ENCODE measurements at places on chromosomes 1 and 21.

DNA sequence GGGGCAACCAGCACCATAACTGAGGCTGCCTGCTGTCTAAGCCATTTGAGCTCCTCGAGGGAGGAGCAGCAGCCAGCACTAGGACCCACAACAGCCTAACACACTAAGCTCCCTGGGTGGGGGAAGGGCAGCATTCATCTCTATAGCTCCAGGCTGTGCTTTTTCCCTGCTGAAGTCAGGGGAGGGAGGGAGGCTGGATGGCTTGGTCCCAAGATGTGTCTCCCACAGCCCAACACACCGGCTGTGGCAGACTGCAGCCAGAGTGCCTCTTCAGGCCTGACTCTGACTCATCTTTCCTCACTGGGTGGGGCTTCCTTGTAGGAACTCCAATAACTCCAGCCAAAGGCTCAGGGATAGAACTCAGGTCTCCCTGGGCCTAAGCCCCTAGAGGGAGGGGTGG, 296.3 kb downstream of the PRDM2 start:
- DNase-seq: no peak

DNA sequence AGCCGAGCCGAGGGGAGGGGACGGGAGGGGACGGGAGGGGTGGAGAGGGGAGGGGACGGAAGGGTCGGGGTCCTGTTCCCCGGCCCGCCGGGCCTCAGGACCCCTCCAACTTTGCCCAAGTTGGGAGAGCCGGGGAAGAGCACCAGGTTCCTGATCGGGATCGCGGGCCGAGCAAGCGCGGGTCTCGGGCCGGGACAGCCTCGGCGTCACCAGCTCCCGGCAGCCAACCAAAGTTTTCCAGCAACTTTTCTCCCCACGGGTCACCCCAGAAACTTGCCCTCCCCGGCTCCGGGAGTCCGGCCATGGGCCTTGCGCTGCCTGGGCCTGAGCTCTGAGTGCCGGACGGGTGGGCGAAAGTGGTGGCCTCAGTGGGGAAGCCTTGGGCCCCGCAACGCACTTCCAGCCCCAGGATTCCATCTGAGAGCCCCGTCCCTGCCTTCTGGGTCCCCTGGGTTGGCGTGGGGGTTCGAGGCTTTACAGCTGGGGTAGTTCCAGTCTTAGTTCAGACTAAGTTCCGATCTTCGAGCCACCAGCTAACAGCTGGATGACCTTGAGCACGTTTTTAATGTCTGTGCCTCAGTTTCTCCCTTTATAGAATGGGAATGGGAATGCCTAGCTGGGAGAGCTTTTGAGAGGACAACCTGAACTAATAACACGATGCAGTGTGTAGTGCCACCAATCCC, 458 bp downstream of the ZC3H12A start:
- no peak for DNase-seq

DNA sequence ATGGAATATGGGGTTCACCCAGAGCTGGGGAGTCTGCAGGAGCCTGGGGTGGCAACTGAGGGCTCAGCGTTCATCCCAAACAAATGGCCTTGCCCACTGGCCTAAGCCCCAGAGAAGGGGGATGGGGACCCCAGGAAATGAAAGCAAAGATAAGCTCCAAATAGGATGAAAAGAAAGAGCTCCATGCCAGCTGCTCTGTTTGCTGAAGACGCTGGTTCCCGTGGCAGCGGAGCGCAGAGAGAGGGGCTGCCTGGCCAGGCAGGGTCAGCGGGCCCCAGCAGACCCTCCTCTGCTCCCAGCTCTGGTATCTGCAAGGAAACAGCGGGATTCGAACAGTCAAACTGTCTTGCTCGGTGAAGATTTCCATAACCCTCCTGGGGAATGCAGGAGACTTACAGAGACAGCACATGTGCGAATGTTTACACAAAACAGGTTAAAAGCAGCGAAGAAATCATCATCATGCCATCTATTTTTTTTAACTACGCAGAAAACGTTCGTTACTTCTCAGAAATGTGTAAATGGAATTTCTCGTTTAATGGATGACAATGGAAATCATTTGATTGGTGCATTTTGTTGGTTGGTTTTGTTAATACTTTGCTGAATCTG, 94.4 kb downstream of the PDE9A start:
- DNase-seq: no peak

DNA sequence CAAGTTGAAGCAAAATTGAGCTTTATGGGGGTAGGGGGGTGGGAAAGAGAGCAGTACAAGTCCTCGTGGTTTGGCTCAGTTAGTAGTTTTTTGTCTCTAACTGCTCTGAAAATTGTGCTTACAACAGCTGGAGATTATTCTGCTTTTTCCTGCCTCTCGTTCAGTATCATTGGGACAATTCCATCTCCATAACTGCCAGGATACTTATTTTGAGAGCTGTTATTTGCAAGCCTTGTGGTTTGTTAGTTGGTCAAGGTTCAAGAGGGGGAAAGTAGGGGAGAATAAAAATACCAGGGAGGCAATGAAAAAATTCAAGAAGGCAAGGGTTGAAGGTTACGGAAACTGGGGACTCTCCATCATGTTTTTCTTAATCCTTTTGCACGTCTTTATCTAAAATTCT, 811.8 kb upstream of the ADGRL2 start:
- no peak for DNase-seq

DNA sequence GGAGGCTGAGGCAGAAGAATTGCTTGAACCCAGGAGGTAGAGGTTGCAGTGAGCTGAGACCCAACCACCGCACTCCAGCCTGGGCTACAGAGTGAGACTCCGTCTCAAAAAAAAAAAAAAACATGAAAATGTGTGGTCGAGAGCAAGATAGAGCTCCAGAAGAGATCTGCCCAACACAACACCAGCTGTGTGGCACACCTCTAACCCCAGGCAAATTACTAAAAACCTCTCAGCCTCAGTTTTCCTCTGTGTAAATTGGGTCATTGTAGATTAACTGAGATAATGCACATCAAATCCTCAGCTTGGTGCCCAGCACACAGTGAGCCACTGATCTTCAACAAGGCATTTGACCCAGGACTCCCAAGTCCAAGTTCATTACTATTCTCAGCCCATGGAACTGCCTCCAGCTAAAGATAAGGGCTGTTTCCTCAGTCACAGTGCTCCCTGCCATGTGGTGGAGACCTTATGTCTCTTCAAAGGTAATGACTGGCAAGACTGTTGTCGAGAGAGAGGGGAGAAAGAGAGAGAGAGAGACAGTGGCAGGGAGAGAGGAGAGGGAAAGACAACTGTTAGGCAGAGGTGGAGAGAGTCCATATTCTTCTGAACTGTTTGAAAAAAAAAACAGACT, 58.1 kb downstream of the PTP4A2 start:
- DNase-seq: no peak

DNA sequence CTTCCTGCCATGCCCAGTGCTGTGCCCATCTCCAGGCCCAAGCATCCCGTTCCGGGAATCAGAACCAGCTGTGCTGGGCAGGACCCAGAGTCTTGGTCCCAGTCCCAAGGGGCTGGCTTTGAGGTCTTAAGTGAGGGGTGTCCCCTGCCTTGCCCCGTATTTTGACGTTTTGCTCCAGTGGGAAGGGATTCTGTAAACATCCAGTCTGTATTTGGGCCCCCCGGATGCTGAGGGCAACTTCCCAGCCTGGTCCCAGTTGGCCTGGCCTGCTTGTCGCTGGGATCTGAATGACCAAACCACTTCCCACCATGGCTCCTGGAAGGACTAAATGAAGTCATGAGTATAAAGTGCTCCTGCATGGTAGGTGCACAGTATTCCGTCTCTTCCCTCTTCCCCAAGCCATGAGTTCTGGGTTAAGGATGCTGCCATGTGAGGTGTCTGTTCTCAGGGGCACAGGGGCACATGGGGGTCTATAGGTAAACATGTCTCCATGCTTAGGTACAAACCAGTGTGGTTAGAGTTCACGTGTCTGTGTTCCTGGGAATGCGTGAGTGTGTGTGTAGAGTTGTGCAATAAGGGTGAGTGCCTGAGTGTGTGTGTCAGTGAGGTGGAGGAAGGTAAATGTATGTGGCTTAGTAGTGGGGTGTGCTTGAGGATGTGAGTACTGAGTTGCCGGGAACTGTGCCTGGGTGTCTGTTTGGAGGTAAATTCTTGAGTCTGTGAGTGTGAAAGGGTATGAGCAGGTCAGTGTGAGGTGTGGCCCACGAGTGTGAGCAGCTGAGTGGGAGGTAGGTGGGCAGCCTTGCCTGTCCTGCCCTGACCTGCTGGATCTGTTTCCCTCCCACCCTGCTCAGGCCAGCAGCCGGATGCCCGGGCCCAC, 1.5 kb downstream of the B4GALT2 start:
- DNase-seq: no peak

DNA sequence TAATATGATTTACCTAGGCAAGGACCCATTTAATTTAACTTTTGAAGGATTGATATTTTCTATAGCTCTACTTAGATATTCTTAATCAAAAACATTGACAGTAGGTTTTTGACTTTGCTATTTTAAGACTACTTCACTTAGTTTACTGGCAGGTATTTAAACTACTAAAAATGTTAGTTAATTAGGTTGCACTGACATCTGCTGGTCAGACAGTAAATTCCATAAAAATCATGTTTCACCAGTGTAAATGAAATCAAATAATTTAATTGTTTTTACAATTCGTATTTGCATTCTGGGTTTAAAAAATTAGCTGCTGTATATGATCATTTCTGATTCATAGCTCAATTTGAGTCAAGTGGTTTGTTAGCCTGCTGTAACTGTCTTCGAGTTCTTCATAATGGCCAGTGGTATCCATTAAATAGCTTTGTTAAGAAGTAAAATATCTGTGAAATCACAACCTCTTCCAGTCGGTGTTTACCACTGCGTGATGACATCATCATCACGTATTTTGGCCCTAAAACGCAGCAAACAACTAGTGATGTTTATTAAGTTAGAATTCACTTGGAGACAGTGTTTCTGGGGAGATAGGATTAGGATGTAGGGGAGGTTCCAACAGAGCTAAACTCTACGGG, 26.2 kb downstream of the EXTL2 start:
- DNase-seq: peak; percentile 29

DNA sequence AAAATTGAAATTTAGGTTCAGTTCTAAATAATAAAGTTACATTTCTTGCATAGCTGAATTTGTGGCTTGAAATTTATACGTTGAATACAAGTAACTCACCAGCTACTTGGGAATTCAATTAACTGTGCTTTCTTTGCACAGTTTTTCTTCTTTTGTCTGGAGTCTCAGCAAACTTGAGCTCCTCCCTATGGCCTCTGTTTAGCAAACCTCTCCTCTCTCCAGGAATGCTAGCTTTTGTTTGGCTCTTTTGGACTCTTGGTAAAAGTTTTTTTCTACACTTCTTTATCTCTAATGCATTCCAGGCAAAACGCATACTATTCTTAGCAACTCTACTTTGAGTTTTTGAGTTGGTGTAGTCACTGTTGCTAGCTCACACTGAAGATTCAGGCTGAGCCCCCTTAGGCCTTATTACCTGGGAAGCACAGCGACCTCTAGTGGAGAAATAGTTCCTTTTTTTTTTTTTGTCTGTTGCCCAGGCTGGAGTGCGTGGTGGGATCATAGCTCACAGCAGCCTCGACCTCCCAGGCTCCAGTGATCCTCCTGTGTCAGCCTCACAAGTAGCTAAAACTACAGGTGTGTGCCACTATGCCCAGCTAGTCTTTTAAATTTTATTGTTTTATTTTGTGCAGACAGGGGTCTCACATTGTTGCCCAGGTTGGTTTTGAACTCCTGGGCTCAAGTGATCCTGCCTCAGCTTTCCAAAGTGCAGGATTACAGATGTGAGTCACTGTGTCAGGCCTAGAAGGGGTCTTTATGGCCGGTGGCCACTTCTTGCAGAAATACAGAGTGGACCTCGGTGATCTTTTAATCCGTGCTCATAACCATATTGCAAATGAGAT, 61.7 kb downstream of the CASQ2 start:
- no peak for DNase-seq

DNA sequence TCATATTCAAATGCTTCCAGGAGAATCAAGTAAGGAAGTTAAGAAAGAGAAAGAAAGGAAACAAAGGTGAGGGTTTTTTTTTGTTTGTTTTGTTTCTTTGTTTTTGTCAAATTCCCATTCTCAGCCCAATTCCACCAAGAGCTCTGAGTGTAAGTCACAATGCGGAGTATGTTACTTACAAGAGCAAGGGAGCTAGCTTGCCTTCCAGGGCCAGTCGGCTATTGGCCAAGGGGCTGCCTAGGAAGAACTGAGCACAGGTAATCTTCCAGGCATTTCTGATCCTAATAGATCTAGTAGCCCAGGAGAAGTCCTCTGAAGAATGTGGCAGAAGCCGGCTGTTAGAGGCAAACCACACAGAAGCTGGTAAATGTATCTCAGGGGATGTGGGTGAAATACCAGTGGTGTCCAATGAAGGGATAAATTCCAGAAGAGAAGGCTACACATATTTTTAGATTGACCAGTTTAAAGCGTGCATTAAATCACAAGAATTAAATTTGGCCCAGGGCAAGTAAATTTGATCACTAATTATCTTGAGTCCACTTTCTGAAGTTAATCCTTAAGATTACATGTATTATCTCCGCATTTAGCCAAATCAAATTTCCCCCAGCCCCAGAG, 239.6 kb upstream of the ADAMTS5 start:
- DNase-seq: no peak

GRCh38 chr1:166840309-166841274, 1.3 kb downstream of the POGK start:
- DNase-seq: no peak

DNA sequence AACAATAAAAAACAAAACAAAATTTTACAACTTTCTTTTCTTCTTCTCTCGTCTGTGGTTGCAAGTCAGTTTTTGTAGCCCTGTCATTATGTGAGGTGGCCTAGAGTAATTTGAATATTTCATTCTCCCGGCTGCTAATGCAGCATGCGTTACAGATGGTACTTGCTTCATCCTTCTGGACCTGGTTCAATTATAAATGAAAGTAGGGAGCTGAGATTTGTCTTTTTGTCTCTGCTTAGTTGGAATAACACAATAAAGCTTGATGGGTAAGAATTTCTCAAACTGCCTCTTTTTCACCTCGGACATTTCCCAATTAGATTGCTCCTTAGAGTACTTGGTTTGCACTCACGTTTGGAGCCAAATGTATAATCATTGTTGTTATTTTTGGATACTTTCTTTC, 201.6 kb downstream of the PBX1 start:
- no peak for DNase-seq

- no peak for DNase-seq
These were observed 16.5 kb upstream of the ETV3L start for GRCh38 chr1:157115851-157116736.

DNA sequence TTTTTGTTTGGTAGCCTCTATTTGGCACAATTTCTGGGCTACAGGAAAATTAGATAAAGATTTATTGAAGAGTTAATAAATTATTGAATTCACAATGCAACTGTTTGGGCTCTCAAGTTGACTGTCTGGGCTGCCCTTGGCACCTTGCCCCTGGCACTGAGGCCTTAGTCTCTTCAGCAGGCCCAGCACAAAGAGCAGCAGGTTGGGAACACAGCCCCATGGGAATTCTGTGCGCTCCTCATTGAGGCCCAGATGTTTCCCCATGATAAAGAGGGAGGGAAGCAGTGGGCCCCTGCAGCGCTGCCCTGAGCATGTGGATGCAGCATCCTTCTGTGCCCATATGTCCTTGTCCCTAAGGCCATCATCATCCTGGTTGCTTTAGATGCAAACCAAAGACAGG, 2.9 kb downstream of the CRNN start:
- no peak for DNase-seq

GRCh38 chr1:16126160-16126559, 29.7 kb downstream of the EPHA2 start:
- DNase-seq: no peak

GRCh38 chr1:45155957-45156356, 50.4 kb downstream of the ZSWIM5 start:
- DNase-seq: no peak

GRCh38 chr1:173095632-173096031, 44.9 kb upstream of the TNFSF18 start:
- DNase-seq: no peak
